ENCODE measurements at places on chromosomes 13 and 19.

DNA sequence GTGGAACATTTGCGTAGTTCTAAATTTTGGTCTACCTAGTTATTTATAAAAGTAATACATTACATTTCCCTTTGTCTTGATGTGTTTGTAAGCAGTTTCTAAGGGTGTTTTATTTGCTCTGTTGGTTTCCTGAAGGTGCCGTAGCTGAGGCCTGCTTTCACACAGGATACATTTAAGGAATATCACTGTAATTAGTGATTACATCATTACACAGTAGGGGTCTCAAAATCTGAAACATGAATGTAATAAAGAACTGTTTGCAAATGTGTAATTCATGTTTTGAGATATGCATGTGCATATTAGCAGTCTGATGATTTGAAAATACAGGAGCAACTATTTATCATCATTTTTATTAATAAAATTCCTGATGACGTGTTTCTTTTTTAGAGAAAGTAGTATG is 281.8 kb downstream of the MTUS2 start:
- DNase-seq, result no peak

- DNase-seq, result no peak
Observed at GRCh38 chr19:14368011-14368513, 13.2 kb upstream of the ADGRE5 start.

DNA sequence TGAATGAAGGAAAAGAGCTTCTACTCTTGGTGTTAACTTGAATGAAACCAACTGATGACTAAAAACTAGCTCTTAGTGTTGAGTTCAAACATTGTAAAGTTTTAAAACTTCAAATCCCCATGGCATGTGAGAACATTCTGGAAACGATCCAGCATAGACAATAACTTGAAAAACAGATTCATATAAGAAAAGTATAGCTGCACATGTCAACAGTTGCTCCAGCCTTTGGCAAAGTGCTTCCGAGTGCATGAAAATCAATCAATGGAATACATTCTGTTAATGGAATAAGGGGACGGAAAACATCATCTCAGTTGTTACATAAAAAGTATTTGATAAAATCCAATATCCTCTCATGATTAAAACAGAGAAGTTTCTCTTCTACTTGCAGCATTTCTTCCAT is 89.8 kb downstream of the MBNL2 start:
- no peak for DNase-seq

GRCh38 chr13:37576601-37577000 is 22.0 kb downstream of the POSTN start:
- DNase-seq, result no peak

- DNase-seq, result no peak
Observed at GRCh38 chr13:20547479-20547908, 19.5 kb upstream of the IFT88 start.

DNA sequence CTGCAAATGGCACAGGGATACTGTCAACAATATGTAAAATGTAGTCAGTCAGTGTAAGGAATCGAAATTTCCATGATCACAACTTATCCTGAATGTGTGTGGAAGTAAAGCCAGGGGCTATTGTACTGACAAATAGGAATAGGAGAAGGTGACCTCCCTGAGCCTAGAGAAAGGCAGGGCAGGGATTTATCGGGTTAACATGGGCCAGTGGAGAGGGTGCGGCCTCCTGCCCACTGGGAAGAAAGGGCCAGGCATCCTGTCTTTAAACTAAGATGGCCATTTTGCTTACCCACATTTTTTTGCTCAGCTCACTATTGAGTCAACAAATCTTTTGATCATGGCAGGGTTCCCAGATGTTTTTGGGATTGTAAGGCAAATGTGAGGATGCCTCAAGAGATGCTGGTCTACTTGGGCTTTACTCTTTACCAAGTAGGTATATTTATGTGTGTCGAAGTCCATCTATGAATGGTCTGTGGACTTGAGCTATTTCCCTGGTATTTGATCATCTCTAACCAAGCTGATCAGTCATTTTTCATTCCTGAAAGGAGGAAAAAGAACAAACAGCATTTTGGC is 116.6 kb upstream of the RNF113B start:
- DNase-seq, result no peak

DNA sequence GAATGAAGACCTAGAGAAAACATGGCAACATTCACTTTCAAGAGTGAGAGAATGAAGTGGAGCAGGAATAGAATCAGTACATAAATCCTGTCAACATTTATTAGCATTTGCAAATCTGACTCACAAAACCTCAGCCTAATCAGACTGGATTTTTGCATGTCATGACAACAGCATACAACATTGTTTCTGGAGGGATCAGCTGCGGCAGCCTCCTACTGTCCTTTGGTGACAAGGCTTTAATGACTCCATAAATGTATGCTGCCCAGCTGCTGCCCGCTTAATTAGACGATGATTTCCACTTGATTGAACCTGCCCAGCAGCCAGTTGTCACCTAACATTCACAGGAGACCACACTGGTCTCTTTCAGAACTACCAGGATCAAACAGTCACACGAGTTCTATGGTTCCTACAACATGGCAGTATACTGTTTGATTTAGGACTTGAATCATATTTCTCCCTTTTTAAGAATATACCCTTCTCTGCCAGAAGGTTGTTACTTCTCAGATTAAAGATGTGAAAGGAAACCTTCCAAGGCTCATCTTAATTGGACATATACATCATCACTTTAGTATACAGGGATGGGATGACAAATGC is 9.3 kb downstream of the EBPL start:
- no peak for DNase-seq

Measured in femur (tissue), 1 donor.